ENCODE measurements at places on chromosomes 7 and 10. TPM values are rescaled to one million over a fixed set of nuclear protein-coding genes. Genes with fewer than 3 reads are reported as not detected.
A peak's percentile ranks its signal among the peaks of the same experiment; 100 is the strongest.

LIPK gene
- total RNA-seq = not detected

PARP12 gene
- 7.8 TPM for total RNA-seq

DNA sequence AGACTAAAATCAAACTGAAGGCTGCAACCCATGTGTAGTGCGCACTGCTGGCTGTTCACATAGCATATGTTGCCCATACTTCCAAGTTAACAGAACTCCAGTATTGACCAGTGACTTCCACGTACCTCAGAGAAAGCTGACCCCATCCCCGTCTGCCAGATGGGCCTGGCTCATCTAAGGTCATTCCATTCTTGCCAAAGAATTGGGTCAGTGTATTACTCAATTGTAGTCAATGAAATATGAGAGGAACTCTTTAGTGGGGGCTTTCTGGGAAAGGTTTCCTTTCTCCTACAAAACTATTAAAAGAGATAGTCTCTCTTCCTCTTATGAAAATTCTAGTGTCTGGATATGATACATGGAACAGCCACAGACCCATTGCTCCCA, 238.6 kb downstream of the COBL start:
- DNase-seq = no peak

- DNase-seq = no peak
Measured at GRCh38 chr7:80172387-80172786, 37.8 kb downstream of the GNAI1 start.

GRCh38 chr10:31116226-31116625, 84.6 kb upstream of the ZNF438 start:
- no peak for DNase-seq

DNA sequence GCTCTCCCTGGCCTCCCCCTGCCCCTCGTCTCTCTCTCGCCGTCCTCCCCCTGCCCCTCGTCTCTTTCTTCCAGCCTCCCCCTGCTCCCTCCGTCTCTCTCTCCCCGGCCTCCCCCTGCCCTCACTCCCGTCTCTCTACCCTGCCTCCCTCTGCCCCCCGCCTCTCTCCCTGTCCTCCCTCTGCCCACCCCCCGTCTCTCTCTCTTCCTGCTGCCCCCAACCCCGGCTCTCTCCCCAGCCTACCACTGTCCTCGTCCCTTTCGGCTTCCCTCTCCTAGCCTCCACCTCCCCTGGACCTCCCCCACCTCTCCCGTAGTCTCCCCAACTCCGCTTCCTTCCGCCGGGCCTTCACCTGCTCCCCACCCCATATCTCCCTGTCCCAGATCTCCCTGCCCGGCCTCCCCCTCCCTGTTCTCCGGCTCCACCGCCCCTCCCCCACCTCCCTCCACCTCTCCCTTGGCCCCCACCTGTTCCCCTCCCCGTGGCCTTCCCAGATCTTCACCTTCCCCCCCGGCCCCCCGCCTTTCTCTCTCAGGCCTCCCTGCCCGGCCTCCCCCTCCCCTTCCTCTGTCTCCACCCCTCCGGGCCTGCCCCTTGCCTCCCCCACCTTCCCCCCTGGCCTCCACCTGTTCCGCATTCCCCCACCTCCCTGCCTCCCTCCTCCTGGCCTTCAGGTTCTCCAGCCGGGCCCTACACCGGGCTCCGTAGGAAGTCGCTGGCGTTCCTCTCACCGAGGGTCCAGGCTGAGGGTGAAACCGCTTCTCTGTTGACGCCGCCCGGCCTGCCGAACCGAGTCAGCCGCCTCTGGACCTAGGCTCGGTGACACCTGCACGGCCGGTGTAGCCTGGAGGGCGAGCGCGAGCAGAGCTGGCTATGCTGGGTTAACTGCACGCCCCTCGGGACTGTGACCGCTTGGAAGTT, 1.2 kb downstream of the GET4 start:
- DNase-seq = peak; percentile 55

Data from GM23338 (cell line).